ENCODE measurements at places on chromosomes 5 and 9.

- no peak for DNase-seq
Observed at GRCh38 chr9:137244486-137245449, 3.7 kb downstream of the TUBB4B start.

DNA sequence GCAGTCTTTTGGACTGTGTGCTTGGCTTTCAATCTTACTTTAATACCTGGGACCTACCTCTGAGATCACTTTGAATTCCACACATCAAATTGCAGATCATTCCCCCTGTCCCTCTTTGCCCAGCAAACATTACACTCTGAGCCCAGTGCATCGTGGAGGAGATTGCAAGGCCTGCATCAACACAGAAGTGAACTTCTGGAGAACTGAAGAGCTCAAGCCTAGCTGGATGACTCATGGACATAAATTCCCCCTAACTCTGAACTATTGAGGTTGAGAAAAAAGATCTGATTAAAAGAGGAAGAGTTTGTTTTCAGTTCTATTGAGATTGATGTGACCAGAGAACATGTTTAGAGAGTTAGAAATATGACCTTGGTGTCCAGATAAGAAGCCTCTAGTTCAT is 316.0 kb upstream of the DMAC1 start:
- DNase-seq = no peak

DNA sequence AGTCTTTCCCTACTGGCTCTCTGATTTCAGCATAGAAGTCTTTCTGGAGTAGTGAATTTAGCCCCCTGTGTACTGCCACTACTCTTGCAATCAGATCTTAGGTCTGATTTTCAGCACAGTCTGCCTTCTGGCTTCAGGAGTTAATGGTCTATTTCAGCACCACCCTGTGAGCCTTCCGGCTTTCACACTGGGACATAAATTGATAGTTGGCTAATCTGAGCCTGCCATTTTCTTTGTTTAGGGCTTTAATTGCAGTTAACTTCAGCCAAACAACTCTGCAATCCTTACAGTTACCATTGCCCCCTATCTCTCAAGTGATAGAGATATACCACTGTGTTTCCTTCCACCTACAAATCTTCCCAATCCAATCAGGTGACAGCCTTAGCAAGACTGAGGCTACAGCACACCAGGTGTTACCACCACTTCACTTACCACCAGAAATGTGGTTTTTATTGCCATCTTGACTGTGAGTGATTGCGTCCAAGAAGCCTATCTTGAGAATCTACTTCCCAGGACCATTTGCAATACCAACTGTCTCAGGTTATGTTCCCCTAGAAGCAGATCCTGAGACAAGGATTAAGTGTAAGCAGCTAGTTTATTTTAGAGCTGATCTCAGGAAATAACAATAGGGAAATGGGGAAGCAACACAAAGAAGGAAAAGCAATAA is 51.9 kb upstream of the NEK6 start:
- no peak for DNase-seq

- DNase-seq = no peak
Observed at GRCh38 chr5:96943799-96944198, 7.9 kb downstream of the LNPEP start.

GRCh38 chr5:124906339-124907097 is 160.1 kb upstream of the ZNF608 start:
- DNase-seq = no peak

GRCh38 chr9:70639853-70640814 is 225.7 kb upstream of the KLF9 start:
- DNase-seq = no peak

DNA sequence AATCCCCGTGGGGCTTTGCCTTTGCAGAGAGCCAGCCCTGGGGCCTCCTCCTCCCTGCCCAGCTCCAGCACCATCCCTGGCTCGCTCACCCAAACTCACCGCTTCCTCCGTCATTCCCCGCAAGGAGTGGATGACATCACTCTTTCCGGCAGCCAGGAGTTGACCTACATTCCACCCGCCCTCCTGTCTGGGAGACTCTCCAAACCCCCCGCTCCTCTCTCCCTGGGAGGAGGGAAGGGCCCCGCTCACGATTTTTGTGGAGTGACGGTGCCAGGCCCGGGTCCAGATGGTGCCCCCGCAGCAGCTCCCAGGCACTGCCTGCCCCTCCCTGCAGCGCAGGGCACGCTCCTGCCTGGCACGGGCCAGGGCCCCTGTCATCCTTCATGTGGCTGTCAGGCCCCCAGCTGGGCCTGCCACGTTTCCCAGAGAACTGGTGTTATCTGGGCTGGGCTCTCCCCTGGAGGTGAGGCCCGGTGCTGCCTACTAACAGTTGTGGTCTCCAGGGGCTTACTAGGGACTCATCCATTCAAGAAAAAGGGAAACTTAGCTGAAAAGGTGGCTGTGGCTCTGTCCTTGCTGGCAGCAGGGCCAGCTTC is 52.3 kb downstream of the NTNG2 start:
- no peak for DNase-seq

GRCh38 chr5:33223563-33224284 is 217.0 kb upstream of the TARS1 start:
- no peak for DNase-seq

DNA sequence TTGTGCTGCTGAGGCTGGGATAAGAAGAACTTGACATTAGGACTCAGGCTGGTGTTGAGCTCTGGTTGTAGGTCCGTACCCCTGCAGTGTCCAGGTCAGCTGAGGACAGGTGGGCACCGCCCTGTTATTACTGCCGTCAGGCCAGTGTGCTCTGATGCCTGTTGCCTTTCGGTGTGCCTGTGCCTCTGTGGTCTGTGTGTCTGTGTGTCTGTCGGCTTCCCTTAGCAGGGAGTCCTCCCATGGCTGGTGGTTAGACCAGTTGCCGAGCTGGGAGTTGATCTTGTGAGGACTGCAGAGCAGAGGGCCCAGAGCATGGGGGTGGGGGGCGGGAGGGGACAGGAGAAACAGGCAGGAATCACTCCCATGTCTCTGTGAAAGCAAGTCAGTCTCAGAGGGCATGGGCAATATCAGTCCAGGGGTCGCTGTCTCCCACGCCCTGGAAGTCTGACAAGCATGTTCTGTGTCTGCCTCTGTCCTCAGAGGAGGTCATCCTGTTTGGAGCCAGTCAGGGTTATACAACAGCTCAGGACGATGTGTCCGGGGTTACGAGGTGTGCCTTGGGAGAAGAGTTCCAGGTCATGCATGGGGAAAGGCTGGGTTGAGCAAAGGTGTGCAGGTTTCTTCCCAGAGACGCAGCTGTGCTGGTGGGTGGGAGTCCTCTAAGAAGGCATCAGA is 67.3 kb upstream of the GARNL3 start:
- DNase-seq = no peak

DNA sequence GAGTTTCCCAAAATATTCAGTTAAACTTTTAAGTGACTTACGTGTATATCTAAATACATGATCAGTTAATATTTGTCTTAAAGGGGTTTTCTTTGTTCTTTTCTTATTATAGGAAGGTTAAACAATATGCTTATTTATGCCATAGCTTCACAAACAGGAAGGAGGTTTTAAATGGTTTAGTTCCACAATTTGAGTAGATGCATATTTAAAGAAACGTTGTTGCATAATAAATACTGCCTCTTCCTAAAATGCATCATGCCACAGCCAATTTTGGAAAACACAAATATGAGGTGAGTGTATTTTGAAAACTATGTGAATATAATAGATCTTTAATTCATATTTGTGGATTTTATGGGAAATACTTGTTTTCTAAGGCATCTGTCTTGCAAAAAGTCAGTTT is 2.5 kb upstream of the ADRB2 start:
- no peak for DNase-seq

- no peak for DNase-seq
Observed at GRCh38 chr9:126883636-126884035, 23.2 kb downstream of the ZBTB34 start.

DNA sequence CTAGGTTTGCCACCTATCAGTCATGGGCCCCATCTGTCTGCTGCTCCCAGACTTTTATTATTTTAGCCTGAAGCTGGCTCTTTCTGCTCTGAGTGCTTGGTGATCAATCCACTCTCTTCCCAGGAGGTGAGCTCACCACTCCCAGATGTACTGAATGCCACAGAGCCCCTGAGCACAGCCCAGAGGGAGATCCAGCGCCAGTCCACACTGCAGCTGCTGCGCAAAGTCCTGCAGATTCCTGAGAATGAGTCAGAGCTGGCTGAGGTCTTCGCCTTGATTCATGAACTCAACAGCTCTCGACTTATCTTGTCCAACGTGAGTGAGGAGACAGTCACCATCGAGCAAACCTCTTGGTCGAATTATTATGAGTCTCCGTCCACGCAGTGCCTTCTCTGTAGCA is 36.0 kb downstream of the HMGXB3 start:
- no peak for DNase-seq

DNA sequence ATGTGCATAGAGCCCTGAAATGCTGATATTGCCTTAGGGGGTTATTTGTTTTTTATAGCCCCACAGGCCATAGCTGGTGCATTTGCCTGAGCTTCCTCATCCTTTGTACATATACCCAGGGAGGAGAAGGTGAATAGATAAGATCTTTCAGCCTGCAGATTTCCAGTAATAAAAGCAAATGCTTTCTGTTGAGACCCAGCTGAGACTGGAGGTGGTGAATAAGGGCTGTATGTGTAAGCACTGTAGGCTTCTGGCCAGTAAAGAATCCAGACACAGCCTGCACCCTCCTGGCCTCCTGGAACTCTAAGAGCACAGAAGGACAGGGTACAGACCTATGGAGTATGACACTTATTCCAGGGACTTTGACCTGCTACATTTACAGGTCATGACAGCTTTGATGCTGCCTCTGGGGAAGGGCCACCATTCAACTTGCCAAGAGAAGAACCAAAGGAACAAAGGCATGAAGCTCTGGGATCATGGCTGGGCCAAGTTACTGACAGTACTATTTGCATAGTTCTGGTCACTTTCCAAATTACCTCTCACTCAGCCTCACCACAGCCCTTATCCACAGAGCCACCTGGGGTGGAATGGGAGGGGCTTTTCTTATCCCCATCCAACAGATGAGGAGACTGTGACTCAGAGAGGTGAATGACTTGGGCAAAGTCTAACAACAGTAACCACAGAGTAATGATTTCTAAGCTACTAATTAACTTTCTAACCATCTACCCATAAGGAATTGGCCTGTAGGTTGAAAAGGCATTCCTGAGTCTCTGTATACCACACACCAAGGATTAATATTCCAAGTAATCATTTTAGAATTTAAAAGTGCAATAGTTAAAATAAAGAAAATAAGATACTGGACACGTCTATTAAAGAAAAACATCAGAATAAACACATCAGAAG is 604.5 kb upstream of the KLF4 start:
- no peak for DNase-seq

DNA sequence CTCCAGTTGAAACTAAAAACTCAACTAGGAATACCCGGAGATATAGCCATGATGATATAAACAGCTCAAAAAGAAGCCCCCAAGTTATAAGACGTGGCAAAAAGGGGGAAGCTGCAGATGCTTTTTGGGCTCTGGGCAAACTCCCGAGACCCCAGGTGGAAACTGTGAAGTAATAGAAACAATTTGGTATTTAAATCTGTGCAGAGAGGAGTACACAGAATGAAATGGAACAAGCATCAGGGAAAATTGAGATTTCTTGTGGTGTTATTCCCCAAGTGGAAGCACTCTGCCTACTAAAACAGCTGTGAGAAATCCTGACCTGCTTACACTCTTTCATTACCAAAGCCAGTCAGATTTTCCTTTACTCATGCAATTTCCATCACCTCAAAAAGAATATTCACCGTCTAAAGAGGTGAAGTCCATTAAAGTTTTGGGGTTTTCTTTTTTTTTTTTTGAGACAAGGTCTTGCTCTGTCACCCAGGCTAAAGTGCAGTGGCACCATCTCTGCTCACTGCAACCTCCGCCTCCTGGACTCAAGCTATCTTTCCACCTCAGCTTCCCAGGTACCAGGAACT is 23.5 kb downstream of the SAXO1 start:
- DNase-seq = no peak

- DNase-seq = no peak
Observed at GRCh38 chr5:125205601-125206225, 459.3 kb upstream of the ZNF608 start.

GRCh38 chr9:99431103-99431502 is 209.0 kb downstream of the SEC61B start:
- DNase-seq = no peak

- DNase-seq = no peak
Observed at GRCh38 chr9:76302947-76303550, 91.2 kb downstream of the RFK start.

- DNase-seq = no peak
Observed at GRCh38 chr5:96388176-96388575, 44.9 kb downstream of the PCSK1 start.

GRCh38 chr9:12494411-12494810 is 198.8 kb upstream of the TYRP1 start:
- DNase-seq = no peak

- DNase-seq = no peak
Observed at GRCh38 chr9:127524373-127524772, 73.1 kb downstream of the LRSAM1 start.

- no peak for DNase-seq
Observed at GRCh38 chr5:158758675-158759074, 341.0 kb downstream of the EBF1 start.

DNA sequence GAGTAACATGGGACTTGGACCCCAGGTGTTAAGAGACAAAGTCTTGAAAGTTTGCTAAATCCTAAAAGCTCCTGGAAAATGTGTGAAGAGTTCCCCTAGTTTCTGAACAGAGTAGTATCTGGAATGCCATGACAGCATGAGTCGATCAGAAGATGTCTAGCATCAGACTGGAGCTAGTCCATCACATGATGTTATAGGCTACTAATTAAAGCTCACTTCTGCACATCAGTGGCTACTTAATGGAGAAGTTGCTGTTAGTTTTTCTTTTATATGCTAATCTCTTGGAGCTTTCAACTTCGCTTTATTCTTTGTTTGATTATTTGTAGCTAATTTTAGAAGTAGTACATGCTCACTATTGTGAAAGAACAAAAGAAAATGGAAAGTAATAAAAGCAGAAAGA is 471.3 kb upstream of the KLF4 start:
- DNase-seq = no peak

GRCh38 chr9:75941577-75942311 is 51.3 kb downstream of the PCSK5 start:
- no peak for DNase-seq

DNA sequence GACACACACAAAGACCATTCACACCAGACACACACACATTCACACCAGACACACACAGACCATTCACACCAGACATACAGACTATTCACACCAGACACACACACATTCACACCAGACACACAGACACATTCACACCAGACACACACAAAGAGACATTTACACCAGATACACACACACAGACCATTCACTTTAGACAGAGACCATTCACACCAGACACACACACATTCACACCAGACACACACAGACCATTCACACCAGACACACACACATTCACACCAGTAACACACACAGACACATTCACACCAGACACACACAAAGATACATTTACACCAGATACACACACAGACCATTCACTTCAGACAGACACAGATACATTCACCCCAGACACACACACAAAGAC is 29.0 kb upstream of the FCN1 start:
- DNase-seq = no peak

GRCh38 chr9:135126451-135127187 is 39.2 kb downstream of the OLFM1 start:
- DNase-seq = no peak

DNA sequence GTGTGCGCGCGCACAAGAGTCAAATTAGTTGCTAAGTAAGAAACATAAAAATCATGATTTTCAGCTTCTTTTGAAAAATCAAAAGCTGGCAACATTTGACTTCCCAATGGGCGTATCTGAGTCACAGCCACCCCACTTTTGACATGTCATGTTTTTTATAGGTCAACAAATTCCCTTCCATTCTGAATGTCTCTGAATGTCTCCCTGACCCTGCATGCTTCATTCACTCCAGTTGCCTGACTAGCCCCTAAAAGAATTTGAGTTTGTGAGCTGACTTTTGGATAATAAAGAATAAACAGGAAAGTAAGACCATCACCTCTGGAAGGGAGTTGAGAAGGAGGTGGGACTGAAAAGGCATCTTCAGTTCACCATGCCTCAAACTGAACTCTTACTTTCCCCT is 20.2 kb upstream of the GLIS3 start:
- DNase-seq = no peak
